ENCODE measurements at places on chromosomes 4 and X.

DNA sequence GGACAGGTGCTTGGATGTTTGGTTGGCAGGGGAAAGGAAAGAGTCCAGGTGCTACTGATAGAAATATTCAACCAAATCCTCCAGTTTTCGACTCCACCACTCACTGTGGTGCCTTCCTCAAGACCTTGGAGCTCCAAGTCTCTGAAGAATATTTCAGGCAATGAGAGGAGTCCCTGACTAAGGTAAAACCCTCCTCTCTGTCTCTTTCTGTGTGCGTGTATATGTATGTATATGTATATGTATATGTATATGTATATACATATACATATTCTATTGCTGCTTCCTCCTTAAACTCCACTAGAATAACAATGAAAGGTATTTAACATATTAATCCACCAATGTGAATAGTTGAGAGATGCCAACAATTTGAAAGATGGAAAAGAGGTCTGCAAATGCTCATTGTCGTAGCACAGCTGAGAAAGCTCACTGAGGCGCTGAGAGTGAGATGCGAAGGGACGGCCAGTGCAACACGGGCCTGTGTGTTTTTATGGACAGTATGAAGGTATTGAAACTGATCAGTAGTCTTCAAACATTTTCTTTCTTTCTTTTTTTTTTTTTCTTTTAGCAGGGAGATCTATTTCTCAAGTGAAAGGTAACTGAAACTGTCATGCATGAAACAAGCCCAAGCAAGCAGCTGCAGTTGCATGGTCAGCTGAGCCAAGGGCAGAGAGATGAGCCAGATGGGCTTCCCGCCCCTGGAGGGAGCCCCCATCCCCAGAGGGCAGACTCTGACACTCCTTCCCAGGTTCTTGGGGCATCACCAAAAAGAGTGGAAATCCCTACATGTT is 41.1 kb upstream of the HS3ST1 start:
- DNase-seq: no peak

GRCh38 chr4:186805020-186805820 is 81.6 kb upstream of the FAT1 start:
- DNase-seq: no peak

DNA sequence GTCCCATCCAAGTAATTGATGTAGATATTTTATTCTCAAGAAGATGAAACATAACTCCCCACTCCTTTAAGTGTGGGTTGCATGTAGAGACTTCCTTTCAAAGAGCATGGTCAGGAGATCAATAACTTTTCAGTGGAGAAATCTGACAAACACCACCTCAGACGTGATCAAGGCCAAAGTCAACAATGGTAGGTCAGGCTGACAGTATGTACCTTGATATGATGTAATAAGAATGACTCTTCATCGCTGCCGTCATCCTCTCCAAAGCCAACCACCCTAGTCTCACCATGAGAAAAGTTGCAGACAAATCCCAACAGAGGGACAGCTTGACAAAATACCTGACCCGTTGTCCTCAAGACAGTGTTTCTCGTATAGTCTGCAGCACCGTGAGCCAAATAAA is 67.3 kb upstream of the DHRSX start:
- no peak for DNase-seq

- DNase-seq: peak; percentile 0
Observed at GRCh38 chrX:76253432-76253831, 80.6 kb downstream of the PBDC1 start.

DNA sequence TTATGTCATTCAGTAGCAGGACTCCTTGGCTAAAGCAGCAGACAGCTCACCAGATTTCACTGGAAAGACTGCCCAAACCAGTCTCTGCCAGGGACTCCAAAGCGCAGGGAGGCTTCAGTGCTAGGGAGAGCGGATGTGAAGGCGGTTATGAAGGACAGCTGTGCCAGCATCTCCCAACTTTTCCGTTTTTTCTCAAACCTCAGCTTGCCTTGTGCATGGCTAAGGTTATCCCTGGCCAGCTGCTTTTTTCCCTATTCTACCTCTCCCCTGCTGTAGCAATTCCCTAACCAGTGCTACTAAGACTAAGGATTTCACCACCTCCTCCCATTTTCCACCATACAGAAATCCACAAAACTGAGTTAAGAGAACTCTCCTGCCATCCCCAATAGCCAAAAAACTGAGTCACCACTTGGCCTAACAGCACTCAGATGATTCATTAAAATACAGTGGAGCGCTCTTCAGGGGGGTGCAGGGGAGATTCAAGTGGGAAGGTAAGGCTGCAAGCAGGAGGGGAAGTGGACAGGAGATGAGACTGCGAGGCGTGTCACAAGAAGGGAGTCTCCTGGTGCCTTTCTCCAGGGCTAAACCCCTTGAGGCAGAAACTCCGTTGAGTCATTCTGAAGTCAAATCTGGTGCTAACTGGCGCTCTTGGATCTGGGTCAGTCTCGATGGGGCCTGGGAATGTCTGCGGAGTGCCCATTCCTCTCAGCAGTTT is 90.7 kb downstream of the PALLD start:
- DNase-seq: no peak

DNA sequence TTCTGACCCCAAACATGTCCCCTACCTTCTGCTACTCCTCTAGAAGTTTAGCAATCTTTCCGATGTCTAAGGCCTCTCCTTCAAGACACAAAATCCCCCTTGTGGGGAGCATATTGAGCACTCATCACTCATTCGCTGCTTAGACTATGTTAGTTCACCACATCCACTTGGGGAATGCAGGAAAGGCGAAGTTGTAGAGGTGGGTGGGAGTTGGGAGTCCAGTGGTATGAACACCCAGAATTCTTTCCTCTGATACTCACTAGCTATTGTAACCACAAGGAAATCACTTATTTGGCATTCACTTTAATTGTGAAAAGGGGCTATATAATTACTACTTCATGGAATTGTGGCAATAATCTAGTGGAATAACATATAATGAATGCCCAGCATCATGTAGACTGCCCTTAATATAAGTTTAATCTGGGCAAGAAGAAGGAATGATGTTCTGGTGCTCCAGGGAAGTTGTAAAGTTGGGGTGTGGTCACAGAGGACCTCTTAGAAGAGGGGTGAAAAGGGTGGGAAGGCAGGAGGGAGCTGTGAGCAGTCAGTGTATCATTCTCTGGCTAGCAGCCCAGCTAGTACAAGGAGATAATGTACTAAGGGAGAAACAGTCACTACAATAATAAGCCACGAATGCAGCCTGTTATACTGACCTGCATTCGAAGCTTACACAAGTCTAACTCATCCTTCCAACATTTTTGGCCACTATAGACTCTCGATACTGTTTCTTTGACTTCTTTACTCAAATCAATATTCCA is 468.2 kb upstream of the DIPK2B start:
- DNase-seq: no peak

DNA sequence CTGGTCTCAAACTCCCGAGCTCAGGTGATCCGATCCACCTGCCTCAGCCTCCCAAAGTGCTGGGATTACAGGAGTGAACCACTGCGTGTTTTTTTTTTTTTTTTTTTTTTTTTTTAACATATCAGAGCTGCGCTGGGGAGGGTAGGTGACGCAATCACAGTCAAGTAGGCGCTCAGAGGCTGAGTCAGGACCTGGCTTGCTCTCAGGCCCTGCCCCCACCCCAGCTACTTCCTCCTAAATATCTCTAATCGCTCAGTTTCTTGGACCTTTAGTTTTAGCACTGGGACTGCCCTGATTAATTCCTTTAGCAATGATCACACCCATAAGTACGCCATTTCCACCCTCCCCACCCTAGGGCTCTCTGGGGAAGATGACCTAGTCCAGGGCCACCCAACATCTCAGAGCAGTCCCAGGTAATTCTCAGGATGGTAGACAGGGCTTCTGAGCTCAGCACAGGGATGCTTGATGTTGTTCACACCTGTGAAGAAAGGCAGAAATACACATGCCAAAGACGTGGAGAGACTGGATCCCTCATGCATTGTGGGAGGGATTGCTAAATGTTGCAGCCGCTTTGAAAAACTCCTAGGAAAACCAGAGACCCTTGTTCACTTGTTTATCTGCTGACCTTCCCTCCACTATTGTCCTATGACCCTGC is 50.2 kb downstream of the DDX3X start:
- DNase-seq: no peak

DNA sequence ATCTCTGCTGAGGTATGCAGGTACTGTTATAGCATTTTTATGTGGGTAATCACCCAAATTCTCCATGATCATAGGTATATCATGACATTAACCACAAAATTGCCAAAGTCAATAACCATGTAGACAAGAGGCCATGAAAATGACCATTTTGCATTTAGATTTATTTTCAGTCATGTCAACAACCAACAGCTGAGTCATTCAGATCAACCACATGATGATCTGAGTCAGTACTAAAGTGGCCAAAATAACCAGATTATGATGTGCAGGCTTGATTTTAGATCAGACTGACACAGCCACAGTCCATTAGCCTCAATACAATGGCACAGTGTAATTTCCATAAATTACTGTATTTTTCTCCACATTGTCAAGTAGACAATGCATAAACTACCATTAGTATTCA is 240.5 kb downstream of the GRIA3 start:
- DNase-seq: no peak

GRCh38 chrX:152108527-152108926 is 29.9 kb downstream of the MAGEA10 start:
- DNase-seq: no peak

GRCh38 chr4:48324281-48324680 is 17.0 kb upstream of the SLAIN2 start:
- DNase-seq: no peak

- no peak for DNase-seq
Observed at GRCh38 chrX:20437683-20438082, 171.0 kb upstream of the RPS6KA3 start.

GRCh38 chr4:80798082-80798481 is 232.4 kb upstream of the BMP3 start:
- no peak for DNase-seq

DNA sequence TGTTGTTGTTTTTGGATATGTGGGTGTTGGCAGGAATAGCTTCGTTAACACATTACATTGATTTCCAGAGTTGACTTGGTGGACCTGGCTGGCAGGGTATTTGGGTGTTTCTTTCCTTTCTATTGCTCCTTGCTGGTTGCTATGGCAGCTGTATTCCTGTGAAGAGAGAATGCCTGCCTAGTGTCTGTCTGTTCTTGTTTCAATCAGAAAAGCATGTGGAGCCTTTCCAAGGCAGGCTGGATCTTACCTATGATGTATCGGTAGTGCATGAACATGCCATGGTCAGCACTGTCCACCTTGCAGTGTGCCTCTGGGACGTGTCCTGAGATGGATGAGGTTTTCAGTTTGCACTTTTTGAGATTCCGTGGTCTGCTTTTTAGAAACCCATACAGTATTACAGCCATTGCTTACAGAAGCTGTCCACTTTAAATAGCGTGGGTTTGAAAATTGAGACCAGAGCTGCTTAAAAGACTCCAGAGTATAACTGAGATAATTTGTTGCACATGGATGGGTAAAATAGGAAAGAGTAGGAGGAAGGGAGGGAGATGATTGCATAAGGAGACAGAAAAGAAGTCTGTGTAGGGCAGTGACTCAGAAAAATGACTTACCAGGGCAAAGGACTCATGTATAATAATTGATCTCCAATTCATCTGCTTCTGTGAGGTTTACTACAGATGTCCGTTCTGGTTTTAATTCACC is 20.0 kb upstream of the AADAT start:
- no peak for DNase-seq

DNA sequence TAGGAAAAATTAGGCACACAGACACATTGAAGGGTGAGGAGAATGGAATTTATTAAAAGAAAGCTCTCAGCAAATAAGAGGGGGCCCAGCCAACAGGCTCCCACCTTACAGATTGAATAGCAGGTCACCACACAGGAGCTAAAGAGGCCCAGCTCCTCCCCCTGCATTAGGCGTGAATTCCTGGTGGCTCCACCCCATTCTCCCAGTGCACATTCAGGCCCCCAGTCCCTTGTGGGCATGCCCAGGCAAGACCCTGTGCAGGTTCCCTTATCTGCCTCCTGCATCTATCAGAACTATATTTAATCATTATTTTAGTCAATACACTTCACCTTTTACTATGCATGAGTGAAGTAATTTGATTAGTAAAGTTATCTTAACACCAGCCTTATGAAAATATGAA is 856.3 kb upstream of the NDST4 start:
- DNase-seq: no peak

DNA sequence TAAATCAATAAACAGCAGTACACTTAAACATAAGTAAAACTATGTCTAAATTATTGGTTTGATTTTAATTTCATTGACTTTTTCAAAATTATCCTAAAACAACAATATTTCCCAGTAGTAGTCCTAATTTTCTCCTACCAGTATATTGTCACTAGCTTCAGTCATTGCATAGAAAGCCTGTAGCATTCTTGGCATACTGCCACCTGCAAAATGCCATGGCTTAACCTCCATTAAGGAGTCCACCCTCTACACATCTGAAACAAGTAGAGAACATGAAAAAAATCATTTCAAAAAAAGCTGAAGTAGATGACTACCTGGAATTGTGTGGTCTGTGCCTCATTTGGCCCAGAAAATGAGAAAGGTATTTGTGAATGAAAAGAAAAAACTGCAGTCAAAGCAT is 348.5 kb downstream of the INPP4B start:
- DNase-seq: no peak

GRCh38 chr4:61493470-61493869 is 293.3 kb downstream of the ADGRL3 start:
- no peak for DNase-seq

DNA sequence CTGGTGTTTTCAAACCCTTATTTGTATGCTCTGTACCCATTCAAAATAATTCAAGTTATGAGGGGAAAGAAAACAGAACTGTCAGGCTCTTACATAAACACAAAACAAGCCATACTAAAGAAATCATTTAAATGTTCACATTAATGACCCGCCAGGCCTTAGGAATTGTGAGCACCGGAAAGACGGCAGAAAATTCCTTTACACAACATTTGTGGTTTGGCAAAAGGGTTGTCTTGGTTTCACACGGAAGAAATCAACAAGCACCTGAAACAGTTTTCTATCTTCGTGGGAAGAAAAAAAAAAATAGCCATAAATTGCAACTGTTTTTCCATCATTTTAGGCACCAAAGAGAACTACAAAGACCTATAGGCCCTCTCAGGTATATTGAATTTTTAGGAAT is 188.5 kb upstream of the FTHL17 start:
- DNase-seq: no peak

DNA sequence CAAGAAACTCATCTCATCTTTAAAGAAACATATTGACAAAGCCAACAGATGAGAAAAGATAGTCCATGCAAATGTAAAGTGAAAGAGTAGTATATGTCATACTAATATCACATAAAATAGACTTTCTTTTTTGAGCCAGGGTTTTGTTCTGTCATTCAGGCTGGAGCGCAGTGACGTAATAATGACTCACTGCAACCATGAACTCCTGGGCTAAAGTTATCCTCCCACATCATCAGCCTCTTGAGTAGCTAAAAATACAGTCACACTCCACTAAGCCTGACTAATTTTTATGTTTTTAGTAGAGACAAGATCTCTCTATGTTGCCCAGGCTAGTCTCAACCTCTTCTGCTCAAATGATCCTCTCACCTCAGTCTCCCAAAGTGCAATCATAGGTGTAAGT is 51.8 kb upstream of the TRAM1L1 start:
- DNase-seq: no peak

All from activated T-cell treated with anti-CD3 and anti-CD28 coated beads for 1 hour (primary cell).